Stimulated activated CD8-positive, alpha-beta memory T cell treated with anti-CD3 and anti-CD28 coated beads, Interleukin-15, amount 100 ng/mL, for 4 hours (primary cell): ENCODE measurements at places on chromosomes 7 and 10.

- no peak for DNase-seq
Observed at GRCh38 chr7:128099204-128099671, 68.0 kb upstream of the LRRC4 start.

- DNase-seq: no peak
Observed at GRCh38 chr10:57338823-57339558, 928.7 kb downstream of the IPMK start.

DNA sequence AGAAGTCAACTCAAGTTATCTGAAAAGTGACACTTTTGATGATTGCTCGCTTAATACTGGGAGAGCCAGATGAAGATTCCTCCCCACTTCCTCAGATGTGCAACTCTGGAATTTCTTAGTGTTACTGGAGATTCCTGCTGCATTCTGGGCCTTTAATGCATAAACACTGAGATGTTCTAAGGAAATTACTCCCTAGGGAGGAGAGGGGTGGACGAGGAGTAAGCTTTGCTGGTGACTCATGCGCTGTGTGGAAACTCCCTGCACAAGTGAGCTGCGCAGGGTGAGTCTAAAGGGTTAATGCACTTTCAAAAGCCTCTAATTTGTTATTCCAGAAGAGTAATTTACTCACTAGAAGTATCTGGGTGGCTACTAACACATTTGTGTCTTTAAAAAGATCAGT lies 46.3 kb downstream of the EGFR start:
- DNase-seq: no peak

GRCh38 chr10:33073641-33074415 lies 115.8 kb upstream of the ITGB1 start:
- DNase-seq: no peak

GRCh38 chr7:1030444-1031070 lies 13.8 kb upstream of the GPR146 start:
- no peak for DNase-seq

GRCh38 chr7:70512144-70512543 lies 619.8 kb upstream of the GALNT17 start:
- DNase-seq: no peak

DNA sequence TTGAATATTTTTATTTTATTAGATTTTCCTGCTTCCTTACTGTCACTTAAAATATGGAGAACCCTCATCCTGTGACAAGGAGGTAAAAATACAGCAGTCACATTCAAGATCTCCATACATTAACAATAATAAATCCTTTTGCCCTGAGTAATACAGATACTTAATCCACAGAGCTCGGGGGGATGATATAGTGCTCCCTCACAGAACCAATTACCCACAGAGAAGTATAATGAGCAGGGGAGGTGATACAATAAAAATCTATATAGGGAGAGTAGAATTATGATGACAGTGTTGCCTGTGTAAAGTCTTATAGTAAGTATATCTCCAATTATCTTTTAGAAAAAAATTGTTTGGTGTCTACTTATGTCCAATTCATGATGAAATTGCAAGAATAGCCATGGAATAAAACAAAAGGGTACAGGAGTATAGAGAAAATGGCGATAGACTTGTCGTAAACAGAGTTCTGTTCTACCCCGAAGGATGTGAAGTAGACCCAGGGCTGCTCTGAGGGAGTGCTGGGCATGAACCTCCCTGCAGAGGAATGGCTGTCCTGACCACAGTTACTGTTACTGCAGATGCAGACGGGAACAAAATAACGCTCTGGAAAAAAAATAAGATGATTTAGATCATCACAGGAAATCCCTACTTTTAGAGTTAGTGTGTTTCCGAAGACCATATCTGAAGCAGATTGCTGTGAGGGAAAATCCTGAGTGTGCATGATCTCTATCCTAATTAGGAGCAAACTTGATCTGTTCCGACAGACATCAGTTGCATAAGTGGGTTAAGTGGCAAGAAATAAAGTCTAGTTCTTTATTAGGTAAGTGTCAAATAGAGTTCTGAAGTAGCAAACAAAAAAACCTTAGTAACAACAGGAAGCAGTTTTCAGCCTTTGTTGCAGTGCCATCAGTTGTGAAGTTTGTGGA lies 123.7 kb downstream of the KAT6B start:
- DNase-seq: no peak

DNA sequence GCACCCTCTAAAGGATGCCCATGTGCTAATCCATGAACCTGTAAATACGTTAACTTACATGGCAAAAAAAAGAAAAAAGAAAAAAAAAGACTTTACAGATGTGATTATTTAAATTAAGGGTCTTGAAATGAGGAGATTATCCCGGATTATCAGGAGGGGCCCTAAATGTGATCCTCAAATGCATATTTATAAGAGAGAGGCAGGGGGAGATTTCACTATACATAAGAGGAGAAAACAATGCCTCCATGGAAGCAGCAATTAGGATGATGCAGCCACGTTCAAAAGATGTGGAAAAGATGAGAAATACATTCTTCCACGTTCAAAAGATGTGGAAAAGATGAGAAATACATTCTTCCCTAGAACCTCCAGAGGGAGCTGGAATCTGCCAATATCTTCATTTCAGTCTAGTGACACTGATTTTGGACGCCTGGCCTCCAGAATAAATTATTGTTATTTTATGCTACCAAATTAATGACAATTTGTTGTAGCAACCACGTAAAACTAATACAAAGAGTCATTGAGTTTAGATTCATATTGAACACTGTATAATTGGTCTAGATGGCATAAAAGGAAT lies 328.4 kb upstream of the GNAI1 start:
- no peak for DNase-seq

DNA sequence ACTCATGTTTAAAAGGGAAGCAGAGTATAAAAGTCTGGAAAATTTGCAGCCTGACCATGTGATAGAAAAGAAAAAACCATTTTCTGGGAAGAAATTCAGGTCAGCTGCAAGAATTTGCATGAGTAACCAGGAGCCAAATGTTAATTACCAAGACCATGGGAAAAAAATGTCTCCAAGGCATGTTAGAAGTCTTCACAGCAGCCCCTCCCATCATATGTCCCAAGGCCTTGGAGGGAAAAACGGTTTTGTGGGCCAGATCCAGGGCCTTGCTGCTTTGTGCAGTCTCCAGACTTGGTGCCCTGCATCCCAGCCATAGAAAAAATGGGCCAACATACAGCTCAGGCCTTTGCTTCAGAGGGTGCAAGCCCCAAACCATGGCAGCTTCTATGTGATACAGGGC lies 1019.6 kb upstream of the SORCS1 start:
- DNase-seq: no peak

- DNase-seq: no peak
Observed at GRCh38 chr10:21742740-21743412, 208.8 kb downstream of the MLLT10 start.
